ENCODE measurements at places on chromosomes 11 and 22. TPM values are rescaled to one million over a fixed set of nuclear protein-coding genes. Genes with fewer than 3 reads are reported as not detected.

DNA sequence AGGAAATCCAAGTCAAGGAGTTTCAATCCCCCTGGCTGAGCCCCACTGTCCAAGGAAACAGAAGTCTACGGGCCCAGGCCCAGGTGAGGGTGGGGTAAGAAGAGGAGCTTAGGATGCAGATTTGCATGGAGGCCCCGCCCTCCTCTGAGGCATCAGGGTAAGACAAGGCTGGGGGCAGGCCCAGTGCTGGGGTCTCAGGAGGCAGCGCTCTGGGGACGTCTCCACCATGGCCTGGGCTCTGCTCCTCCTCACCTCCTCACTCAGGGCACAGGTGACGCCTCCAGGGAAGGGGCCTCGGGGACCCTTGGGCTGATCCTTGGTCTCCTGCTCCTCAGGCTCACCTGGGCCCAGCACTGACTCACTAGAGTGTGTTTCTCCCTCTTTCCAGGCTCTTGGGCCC lies 31.3 kb upstream of the IGLL5 start:
- no peak for DNase-seq

DNA sequence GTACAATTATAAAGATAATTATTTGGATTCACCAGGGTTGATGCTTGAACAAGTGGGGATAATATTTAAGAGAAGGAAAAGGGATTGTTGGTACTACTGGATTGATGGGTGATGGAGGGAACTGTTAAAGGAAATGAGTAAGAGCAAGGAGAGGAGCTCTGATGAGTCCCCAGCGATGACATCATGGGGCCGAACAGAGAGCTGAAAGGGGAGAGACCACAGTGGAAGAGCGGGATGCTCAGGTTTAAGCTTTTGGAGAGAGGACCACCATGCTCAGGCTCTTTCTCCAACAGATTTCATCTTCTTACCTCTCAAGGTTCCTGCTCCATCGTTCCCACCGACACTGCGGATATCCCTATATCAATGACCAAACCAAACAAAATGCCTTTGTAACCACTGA lies 568.7 kb downstream of the ETS1 start:
- DNase-seq = no peak

- no peak for DNase-seq
These were observed 67.3 kb downstream of the HIPK3 start for GRCh38 chr11:33324302-33324985.

The DKK3 gene
- 254 TPM for polyA plus RNA-seq

GRCh38 chr11:64715756-64716472 lies 7.1 kb downstream of the NRXN2 start:
- no peak for DNase-seq

The EHF gene
- 0.09 TPM for polyA plus RNA-seq

All from heart right ventricle (tissue), 16 donors.